ENCODE measurements at places on chromosomes 12 and 14.

DNA sequence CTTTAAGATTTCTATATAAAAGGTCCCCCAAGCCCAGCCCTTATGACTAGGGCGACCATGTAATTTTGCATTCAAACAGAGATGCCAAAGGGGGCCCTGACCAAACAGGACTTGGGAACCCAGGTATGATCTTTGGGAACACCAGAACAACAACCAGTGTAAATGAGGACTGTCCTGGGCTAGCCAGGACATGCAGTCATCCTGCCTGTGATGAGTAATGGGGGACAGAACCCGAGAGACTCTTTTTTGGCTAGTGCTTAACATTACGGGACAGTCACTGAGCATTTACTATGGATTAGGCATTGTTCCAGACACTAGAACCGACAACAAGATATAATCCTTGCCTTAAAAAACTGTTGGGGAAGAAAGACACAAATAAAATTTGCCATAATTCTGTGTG lies 337.3 kb downstream of the CACNA1C start:
- DNase-seq, result no peak

DNA sequence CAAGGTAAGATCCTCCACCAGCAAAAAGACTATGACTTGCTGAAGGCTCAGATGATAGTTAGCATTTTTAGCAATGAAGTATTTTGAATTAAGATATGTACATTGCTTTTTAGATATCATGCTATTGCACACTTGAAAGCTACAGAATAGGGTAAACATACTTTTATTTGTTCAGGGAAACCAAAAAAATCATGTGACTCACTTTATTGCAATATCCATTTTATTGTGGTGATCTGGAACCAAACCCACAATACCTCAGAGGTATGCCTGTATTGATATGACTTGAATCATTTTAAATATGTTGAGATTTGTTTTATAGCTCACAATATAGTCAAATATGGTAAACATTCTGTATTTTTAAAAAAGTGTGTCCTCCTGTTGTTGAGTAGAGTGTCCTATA lies 96.1 kb downstream of the DIO3 start:
- no peak for DNase-seq

- peak; percentile 6 for DNase-seq
Measured at GRCh38 chr12:78376257-78376656, 488.3 kb upstream of the SYT1 start.

- DNase-seq, result no peak
Measured at GRCh38 chr12:43694879-43695278, 63.7 kb downstream of the PUS7L start.

DNA sequence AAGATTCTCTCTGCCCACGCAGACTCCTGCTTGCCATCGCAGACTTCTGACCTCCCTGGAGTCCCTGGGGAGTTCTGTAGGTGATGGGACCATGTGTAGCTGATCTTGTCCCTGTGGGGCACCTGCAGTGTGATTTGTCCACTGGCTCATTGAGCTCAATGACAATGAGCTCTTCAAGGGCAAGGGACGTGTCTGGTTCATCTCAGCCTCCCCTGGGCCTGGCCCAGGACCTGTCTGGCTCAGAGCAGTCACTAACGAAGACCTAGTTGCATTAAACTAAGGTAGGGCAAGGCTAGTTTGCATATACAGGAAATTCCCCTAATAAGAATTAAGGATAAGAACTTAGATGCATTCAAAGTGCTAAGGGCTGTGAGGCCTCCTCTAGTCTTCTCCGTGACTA lies 245.5 kb upstream of the NOS1 start:
- no peak for DNase-seq

- no peak for DNase-seq
Measured at GRCh38 chr12:21764950-21765349, 9.6 kb downstream of the KCNJ8 start.

DNA sequence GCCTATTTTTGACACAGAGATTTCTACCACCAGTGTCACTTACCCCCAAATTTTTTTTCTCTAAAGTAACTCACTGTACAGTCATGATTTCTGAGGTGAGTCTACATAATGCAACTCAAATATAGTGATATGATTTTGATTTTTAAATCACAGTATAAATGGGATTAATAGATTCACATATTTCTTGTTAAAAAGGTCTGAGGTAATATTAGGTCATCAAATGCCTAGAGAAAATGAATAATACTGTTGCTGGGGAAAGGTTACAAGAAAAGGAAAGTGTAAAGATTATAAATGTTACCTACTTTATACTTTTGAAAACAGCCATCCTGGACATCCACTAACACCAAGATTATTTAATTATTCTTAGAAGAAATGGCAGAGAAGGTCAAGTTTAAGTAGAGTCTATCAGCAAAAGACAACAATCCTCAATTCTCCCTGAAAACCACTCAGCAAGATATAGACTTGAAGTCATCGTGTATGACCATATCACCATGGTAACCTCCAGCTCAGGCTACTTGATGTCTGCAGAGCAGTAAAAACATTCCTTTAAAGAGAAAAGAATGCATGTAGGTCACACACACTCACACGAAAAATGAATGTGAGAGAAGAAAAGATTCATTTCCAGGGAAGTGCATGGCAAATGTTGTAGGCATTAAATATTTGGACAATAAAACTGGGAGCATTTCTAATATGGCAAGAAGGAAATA lies 58.7 kb downstream of the CCDC59 start:
- peak; percentile 23 for DNase-seq

DNA sequence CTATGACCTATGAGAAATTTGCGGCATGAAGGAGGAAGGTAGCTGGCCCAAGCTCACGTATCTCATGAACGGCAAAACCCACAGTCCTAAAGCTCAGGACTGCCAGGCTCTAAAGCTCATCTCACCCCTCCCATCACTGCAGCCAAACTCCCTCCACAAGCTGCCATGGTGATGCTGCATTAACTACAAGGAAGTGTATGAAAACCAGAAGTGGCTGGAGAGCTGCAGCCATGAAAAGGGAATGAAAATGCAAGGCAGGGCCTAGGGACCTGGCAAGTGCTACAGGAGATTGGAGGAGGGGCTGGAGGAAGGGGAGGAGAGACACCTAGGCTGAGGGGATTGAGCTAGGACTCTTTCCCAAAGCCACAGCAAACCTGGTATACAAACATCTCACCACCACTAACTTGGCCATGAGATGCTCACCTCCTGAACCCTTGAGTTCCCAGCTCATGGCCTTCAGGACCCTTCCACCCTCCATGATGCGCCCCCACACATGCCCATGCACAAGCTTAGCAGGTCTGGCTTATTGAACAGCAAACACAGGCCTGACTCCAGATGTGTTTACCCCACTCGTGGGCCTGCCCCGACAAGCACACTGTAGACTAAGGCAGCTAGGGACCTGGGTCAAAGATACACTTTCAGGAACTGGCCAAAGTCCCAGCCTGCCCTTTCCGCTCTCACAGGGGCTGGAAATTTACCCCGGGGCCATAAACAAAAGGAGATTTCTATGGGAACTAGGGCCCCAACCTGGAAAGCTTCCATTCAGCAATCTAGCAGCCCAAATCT lies 42.0 kb downstream of the LTBP2 start:
- no peak for DNase-seq

- DNase-seq, result peak; percentile 33
Measured at GRCh38 chr12:116318576-116319232, 41.2 kb upstream of the MED13L start.

DNA sequence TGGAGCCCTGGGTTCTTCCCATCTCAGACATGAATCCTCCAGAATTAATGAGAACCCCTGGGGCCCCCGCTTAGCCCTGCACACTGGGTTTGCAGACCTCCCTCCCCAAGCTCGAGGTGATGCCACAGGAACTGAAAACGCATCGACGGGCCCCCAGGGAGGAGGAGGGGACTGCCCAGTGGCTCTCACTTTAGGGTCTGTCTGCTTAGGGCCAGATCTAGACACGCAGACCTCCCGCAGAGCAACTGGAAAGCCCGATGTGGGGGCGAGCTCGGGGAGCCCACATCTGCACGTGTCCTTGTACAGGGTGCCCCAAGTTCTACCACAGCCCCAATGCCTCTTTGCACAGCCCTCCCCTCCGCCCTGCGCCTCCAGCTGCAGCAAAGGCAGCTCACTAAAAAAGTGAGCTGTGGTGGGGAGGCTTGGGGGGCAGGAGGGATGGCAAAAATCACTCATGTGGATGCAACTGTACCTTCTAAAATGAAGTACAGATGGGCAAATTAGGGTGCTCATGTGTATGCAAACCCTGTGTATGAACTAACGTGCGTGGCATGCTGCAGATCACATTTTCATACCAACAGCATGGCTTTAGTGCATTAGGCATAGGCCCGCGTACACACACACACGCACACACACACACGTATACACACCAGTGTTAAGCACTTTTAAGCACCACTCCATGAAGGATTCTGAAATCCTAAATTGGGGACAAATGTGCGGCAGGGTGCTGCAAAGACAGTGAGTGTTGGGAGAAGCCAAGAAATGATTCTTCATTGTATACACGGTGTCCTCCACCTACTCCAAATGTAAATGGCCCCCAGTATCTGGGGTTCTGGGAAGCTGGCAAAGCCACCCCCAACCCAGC lies 99.9 kb upstream of the MAP1LC3B2 start:
- DNase-seq, result peak; percentile 26

GRCh38 chr12:40232602-40233001 lies 7.8 kb downstream of the LRRK2 start:
- DNase-seq, result no peak

DNA sequence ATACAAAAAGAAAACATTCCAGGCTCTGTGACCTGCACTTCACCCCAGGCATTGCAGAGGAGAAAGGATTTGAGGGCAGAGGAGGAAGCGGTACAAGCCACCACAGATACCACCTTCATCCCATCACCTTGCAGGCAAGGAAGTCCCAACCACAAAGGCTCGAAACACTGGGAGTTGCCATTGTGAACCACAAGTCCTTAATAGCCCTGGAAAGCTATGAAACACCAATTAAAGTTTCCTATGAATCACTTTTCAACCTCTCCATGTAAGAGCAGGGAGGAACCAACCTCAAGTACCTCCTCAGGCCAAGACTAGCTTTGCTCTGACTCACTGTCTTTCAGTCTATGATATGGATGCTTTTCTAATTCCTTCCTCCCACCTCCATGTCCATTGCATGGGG lies 27.0 kb downstream of the MAP3K9 start:
- peak; percentile 40 for DNase-seq

GRCh38 chr12:93134175-93134890 lies 205.2 kb upstream of the EEA1 start:
- no peak for DNase-seq

- no peak for DNase-seq
Measured at GRCh38 chr12:508795-509194, 49.1 kb downstream of the B4GALNT3 start.

GRCh38 chr12:63276537-63277365 lies 125.8 kb upstream of the AVPR1A start:
- peak; percentile 2 for DNase-seq

- DNase-seq, result peak; percentile 85
Measured at GRCh38 chr12:54033980-54034784, 1.3 kb downstream of the HOXC5 start.

- peak; percentile 61 for DNase-seq
Measured at GRCh38 chr12:80763874-80764273, 47.2 kb downstream of the MYF5 start.

GRCh38 chr14:101472518-101472849 lies 88.8 kb upstream of the DIO3 start:
- DNase-seq, result no peak

GRCh38 chr14:81980601-81981306 lies 447.1 kb upstream of the SEL1L start:
- no peak for DNase-seq

DNA sequence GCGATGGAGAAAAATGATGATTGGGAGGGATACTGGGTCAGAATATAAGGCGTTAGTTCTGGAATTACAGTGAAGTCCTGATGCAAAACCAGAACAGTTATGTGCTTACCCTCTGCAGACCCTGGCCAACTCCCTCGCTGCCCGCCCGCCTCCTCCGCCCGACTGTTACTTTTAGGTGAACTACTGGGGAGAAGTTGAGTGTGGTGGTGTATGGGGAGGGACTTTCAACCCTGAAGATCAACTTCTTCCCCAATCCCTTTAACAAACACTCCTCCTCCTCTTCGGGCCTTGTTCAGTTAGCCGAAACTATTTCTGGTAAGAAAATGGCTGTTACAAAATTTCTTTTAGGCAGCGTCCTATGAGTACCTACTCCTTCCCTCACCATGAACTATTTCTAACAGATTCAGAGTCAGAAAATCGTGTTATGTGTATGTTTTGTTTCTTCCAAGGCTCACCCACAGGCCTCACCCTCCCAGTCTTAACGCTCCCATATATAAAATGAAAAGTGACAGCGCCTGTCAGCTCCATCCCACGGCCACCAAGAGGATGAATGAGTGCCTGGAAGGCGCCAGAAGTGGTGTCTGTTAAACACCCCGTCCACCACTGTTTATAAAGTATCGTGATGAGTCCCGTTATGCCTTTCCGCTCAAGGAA lies 1.3 kb downstream of the FBXO33 start:
- no peak for DNase-seq

GRCh38 chr14:37708481-37708880 lies 113.1 kb downstream of the TTC6 start:
- peak; percentile 56 for DNase-seq

GRCh38 chr12:89895591-89895990 lies 187.0 kb upstream of the ATP2B1 start:
- DNase-seq, result no peak

DNA sequence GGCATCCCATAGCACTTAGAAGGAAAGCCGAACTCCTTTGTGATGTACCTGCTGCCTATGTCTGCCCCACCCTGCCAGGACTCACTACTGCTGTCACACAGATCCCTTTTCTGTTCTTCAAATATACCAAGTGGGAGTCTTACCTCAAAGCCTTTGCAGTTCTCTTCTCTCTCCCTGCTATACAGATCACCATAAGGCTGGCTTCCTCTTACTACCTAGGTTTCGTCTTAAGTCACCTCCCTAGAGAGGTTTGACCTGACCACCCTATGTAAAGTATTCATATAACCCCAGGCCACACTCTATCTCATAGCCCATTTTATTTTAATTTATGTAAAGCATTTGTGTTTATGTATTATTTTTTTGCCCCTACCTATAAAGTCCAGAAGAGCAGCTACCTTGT lies 117.6 kb downstream of the CRADD start:
- DNase-seq, result no peak

GRCh38 chr14:100566119-100566518 lies 21.1 kb downstream of the BEGAIN start:
- no peak for DNase-seq

GRCh38 chr12:128483526-128484255 lies 216.7 kb downstream of the TMEM132C start:
- no peak for DNase-seq

GRCh38 chr14:70904373-70904772 lies 2.9 kb upstream of the PCNX1 start:
- no peak for DNase-seq

GRCh38 chr12:116376354-116377193 lies 99.1 kb upstream of the MED13L start:
- peak; percentile 78 for DNase-seq

- peak; percentile 25 for DNase-seq
Measured at GRCh38 chr12:123807670-123808069, 45.6 kb downstream of the DNAH10 start.

GRCh38 chr12:131092901-131093603 lies 139.3 kb downstream of the ADGRD1 start:
- DNase-seq, result no peak

- no peak for DNase-seq
Measured at GRCh38 chr12:112751844-112752243, 39.7 kb upstream of the RPH3A start.

All from fibroblast of skin of abdomen (primary cell).